Daoy (cell line): ENCODE measurements at places on chromosomes 5 and 9. TPM values are rescaled to one million over a fixed set of nuclear protein-coding genes. Genes with fewer than 3 reads are reported as not detected.

PHF24 gene
- total RNA-seq, result 0.11 TPM in 1 of 2 replicates, not detected in the other

FAM120AOS gene
- 37.0 and 60.6 TPM in 2 replicates for total RNA-seq

- no peak for DNase-seq
Measured at GRCh38 chr9:87201351-87201751, 254.0 kb upstream of the GAS1 start.

ELAVL2 gene
- not detected in 2 replicates for total RNA-seq

DNA sequence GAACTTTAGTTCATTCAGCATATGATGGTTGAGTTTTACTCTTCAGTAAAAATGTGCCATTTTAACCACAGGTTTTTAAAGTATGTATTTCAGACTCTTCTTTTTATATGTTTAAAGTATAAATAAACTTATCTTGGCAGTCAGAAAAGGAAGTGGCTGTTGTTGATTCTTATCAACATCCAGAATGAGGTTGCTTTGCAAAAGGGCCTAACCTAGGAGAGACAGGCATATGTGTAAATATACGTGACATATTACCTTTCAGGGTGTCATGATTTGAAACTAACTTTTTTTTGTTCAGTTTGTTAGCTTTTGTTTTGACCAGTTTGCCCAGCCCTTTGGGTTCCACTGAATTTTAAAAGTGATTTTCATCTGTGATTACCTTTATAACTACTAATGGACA is 7.4 kb downstream of the SMARCA2 start:
- DNase-seq, result no peak

CAMSAP1 gene
- 20.5 and 22.7 TPM in 2 replicates for total RNA-seq

GRCh38 chr9:29422438-29422837 is 1849.2 kb upstream of the C9orf72 start:
- DNase-seq, result no peak

- DNase-seq, result no peak
Measured at GRCh38 chr5:67200809-67201562, 4.4 kb upstream of the CD180 start.
